ENCODE measurements at places on chromosomes 13 and 19.

DNA sequence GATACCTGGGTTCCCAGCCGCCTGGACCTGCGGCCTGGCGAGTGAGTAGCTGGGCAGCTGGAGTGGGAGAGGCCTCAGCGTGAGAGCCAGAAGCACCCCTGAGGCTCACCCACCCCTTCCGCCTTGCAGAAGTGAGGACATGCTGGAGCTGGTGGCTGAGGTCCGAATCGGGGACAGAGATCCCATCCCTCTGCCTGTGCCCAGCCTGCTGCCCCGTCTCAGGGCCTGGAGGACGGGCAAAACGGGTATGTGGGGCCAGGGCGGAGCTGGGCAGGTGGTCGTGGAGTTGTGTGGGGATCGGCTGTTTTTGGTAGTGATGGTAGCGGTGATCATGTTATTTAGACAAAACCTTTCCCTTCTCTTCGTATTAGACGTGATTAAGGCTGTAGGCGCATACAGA is 4.6 kb downstream of the SCAF1 start:
- DNase-seq = no peak

- DNase-seq = no peak
Observed at GRCh38 chr19:11209839-11210655, 12.7 kb upstream of the KANK2 start.

- DNase-seq = no peak
Observed at GRCh38 chr13:29943686-29944085, 93.3 kb upstream of the UBL3 start.

DNA sequence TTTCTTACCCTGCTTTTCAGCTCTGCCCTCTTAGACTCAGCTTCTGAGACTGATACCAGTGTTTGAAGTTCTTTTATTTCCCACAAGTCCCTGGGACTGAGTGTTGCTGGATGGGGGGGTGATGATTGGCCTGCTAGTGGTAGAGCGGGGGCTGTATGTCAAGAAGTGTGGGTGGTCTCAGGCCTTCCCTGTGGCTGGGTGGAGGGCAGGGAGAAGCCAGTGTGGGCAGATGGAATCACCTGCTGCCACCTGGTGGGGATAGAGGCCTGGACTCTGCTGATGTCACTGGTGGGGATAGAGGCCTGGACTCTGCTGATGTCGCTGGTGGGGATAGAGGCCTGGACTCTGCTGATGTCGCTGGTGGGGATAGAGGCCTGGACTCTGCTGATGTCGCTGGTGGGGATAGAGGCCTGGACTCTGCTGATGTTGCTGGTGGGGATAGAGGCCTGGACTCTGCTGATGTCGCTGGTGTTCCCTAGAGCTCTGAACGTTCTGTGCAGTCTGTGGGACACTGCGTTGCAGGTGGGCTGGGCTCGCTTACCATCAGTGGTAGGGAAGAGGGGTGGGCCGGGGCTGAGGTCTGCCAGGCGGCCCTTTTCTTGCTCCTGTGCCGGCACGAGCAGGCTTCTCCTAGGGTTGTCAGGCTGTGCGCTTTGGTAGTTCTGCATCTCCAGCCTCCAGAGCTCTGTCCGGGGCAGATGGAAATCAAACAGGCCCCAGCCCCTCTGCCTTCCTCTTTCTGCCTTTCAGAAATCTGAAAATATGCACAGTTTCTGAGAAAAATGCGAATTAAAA is 101.3 kb downstream of the ARHGEF7 start:
- DNase-seq = no peak

GRCh38 chr13:40194224-40194806 is 472.1 kb downstream of the FOXO1 start:
- no peak for DNase-seq

DNA sequence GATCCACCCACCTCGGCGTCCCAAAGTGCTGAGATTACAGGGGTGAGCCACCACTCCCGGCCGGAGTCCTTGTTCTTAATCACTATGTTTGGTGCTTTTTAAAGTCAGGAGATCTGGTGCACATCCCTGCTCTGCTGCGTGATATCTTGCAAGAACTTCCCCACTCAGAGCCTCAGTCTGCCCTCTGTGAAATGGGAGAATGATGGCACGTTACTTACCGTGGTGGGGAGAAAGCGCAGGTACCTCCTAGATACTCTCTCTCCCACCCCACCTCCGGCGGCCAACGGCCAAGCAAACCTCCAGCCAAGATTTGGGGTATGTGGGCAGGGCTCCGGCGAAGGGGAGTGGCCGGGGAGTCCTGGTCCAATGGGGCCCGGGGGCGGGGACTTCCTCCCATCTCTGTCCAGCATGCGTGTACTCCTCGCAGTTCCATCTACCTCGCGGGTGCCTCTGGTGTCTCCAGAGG is at the start of gene RYR1:
RYR1 (plus strand) TSS at position 424 of the 466 bp plus-strand sequence. CDS start 139 bp downstream, outside the sequence.
- peak; percentile 53 for DNase-seq

- peak; percentile 31 for DNase-seq
Observed at GRCh38 chr19:34345947-34346351, 19.0 kb upstream of the GPI start.

GRCh38 chr13:50238922-50239321 is 223.7 kb downstream of the KCNRG start:
- no peak for DNase-seq

DNA sequence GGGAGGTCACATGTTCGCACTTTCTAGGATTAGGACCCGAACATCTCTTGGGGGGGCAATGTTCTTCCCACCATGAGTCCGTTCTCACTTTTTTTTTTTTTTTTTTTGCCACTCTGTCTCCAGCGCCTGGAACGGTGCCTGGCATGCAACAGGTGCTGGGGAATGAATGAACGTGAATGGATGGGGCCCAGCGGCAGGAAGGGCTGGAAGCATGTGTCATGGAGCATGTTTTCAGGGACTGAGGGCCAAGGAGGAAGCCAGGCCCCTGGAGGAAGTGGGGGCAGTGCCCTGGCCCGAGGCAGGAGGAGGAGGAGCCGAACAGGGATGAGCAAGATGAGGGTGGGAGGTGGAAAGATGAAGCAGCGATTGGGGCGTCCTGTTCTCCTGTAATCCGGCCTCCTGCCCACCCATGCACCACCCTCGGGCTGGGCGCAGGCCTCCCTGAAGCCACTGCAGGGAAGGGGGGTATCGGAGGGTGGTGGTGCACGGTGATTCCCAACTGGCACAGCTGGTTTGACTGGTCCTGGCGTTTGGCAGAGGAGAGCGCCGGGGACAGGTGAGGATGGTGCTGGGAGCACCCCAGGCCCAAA is 8.8 kb upstream of the SULT2B1 start:
- no peak for DNase-seq

DNA sequence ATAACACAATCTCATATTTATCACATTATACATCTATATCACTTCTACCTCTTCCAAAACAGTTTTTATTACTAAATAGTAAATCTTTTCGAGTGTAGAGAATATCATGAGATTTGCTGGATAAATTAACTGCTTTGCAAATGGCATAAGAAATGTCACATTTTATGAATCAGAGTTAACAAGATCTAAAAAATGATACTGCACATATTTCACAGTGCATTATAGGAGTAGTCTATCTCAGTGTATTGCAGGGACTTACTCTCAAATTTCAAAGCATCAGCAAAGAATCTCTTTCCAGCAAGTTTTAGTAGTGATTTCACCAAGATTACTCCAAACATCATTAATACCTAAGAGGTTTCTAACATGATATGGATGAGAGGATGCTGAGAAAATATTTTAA is 687.1 kb upstream of the SLITRK1 start:
- DNase-seq = no peak

- no peak for DNase-seq
Observed at GRCh38 chr13:111542530-111543341, 222.3 kb downstream of the TEX29 start.

DNA sequence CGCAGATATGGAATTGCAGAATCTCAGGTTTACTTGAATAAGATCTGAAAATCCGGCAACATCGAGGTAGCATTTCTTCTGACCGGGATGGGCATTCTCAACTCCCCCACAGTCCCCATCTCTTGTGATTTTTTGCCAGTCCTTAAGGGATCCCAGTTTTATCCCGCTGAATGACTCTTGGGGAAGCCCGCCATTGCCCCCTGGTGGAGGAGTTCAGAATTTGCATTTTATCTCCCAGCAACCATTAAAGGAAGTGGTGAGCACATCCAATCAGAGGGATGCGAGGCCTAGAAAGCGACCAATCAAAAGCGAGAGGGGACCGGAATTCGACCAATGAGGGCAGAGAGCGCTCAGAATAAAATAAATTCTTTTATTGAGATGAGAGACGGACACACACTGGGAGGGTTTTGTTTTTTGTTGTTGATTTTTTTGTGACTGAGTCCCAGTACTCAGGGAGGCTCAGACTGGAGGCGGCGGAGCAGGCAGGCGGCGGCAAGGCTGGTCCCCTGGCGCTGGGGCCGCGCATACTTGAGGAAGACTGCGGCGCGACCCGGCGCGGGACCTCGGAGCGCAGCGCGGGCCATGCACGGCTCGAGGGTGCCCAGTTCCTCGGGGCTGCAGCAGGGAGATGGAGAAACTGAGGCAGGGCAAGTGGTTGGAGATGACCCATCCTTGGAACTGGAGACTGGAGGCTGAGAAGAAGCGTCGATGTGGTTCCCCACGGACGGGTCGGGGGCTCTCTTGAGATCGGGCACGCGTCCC is 3.9 kb upstream of the TTC9B start:
- DNase-seq = peak; percentile 88

DNA sequence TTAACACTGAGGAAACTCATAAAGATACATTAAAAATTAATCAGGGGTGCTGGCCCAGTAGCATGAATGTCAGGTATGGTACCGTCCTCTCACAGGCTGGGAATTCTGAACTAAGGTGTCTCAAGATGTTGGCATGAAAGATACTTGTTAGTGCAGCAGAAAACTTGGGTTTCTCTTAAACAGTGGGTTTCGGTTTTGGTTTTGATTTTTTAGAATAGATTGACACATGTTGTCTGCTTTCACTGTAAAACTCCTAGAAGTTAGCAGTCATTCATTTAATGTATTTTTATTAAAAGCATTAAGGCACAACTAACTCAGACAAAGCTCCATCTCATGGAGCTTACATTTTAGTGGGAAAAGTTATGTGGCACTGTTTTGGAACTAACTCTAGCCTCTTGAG is 3.5 kb upstream of the OBI1 start:
- no peak for DNase-seq

- DNase-seq = no peak
Observed at GRCh38 chr19:29806098-29806866, 5.5 kb upstream of the CCNE1 start.

GRCh38 chr19:56309511-56310185 is 5.0 kb downstream of the ZSCAN5A start:
- DNase-seq = peak; percentile 69

DNA sequence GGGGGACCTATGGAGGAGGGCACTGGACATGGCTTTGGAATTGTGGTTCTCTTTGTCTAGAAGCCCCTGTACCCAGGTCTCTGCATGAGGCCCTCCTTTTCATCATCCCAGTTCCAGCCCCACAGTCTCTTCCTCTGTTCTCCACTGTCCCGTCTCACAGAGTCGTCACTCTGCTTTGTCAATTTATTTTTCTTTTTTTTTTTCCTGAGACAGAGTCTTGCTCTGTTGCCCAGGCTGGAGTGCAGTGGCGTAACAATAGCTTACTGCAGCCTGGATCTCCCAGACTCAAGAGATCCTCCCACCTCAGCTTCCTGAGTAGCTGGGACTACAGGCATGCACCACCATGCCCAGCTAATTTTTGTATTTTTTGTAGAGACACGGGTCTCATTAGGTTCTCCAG is 619 bp upstream of the EXOC3L2 start:
- no peak for DNase-seq

GRCh38 chr13:59345311-59345710 is 818.4 kb downstream of the DIAPH3 start:
- no peak for DNase-seq

- DNase-seq = no peak
Observed at GRCh38 chr13:37416291-37417059, 182.1 kb downstream of the POSTN start.

GRCh38 chr13:46170268-46170667 is 11.7 kb downstream of the LCP1 start:
- DNase-seq = no peak

DNA sequence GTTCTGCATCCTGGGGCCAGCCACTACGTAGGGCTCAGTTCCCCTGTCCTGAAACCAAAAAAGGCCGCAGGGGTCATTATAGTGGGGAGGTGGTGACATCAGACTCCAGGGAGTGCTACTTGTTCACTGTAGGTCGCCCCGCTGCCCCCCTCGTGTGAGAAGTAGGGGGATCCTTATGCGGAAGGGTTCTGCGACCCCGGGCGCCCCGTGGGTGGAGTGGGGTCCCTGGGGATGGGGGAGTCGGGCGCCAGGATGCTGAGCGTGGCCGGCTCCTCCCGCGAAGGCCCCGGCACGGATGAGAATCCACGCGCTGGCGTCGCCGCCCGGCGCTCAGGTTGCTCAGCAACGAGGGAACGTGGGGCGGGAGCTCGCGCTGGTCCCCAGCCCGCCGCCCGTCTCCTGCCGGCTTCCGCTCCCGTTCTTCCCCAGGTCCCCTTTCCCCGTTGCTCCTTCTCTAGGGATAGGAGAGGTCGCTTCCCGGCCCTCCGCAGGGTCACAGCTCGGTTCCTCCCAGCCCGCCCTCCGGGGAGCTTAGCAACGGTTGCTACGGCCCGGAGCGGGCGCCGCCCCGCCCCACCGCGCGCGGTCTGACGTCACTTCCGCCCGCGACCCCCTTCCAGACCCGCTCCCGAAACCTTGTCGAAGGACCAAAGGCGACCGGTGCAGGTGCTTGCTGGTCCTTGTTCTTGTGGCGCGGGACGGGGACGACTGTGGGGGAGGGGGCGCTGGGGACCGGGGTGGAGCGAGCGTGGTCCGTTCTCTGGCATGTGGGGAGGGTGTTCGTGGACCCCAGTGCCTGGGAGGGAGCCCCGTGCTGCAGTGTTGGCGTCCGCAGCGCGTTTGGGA is at the start of gene NAT14:
NAT14 (plus strand) TSS at position 596 of the 846 bp plus-strand sequence. CDS start 521 bp downstream, outside the sequence.
- peak; percentile 70 for DNase-seq

DNA sequence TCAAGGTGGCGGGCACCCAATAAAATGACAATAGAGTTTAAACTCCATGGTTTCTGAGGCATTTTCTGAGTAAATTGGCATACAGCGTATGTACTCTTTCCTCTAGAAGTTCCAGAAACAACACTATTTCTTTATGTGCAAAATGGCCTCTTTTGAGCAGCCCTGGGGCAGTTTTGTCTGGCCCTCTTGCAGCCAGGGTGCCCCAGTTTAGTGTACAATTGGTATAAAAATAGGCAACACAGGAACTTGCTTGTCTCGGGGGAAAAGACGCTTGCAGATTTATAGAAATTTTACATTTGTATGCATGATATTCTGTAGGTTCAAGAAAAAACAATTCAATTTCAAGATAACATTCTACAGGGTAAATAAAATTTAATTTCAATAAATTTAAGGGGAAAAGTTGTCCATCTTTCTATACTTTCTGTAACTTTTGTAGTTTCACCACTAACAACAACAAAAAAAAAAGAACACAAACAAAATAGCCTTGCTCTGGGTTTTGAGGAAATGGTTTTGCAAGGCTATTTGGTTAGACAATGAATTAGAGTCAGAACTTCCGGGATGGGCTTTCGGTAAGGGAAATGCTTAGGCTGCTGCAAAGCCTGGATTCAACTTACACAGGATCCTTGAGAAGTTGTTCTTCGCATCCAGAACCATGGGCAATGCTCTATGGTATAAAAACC is 45.3 kb downstream of the LRCH1 start:
- DNase-seq = peak; percentile 56

DNA sequence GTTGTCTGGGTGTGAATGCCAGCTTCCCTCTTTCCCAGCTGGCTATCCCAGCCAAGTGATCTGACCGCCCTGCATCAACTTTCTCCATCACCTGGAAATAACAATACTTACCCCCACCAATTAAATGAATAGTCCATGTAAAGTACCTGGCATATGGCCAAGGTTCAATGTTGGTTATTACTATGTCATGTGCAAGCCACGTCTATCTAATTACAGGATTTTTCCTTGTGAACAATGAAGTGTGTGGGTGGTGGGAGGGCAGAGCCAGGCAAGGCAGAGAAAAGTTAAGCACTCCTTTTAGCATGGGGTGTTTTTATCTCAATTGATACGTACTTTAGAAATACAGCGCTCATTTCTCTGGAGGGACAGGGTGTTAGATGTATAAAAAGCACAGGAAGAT is 121.1 kb downstream of the NHLRC3 start:
- DNase-seq = no peak
